ENCODE measurements at places on chromosomes 2 and 18.

DNA sequence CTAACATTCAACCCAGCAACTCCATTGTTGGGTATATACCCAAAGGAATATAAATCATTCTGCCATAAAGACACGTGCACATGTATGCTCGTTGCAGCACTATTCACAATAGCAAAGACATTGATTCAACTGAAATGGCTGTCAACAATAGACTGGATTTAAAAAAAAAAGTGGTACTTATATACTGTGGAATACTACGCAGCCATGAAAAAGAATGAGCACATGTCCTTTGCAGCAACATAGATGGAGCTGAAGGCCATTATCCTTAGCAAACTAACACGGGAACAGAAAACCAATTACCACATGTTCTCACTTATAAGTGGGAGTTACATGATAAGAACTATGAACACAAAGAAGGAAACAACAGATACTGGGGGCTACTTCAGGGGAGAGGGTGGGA is 74.0 kb upstream of the FMNL2 start:
- H3K4me1 ChIP-seq: no peaks in the 10 kb centered on the region
- H3K27ac ChIP-seq: no peak overlapping the region
- H3K4me3 ChIP-seq: no peak overlapping the region
- no peaks in the 10 kb centered on the region for H3K36me3 ChIP-seq
- no peaks in the 10 kb centered on the region for H3K27me3 ChIP-seq

- no peak overlapping the region for H3K27ac ChIP-seq
- H3K4me1 ChIP-seq: peaks cover 40% of the 10 kb centered on the region
- H3K36me3 ChIP-seq: no peaks in the 10 kb centered on the region
- no peaks in the 10 kb centered on the region for H3K27me3 ChIP-seq
- no peak overlapping the region for H3K4me3 ChIP-seq
Measured at GRCh38 chr2:120863661-120864320, 128.1 kb downstream of the GLI2 start.

- no peak overlapping the region for H3K27ac ChIP-seq
- no peaks in the 10 kb centered on the region for H3K4me1 ChIP-seq
- H3K36me3 ChIP-seq: no peaks in the 10 kb centered on the region
- H3K4me3 ChIP-seq: no peak overlapping the region
- DNase-seq: no peak
Measured at GRCh38 chr2:71346065-71346464, 14.5 kb downstream of the ZNF638 start.

GRCh38 chr2:125491663-125492062 is 1164.3 kb upstream of the GYPC start:
- H3K27ac ChIP-seq: no peak overlapping the region
- no peaks in the 10 kb centered on the region for H3K36me3 ChIP-seq
- H3K27me3 ChIP-seq: no peaks in the 10 kb centered on the region

DNA sequence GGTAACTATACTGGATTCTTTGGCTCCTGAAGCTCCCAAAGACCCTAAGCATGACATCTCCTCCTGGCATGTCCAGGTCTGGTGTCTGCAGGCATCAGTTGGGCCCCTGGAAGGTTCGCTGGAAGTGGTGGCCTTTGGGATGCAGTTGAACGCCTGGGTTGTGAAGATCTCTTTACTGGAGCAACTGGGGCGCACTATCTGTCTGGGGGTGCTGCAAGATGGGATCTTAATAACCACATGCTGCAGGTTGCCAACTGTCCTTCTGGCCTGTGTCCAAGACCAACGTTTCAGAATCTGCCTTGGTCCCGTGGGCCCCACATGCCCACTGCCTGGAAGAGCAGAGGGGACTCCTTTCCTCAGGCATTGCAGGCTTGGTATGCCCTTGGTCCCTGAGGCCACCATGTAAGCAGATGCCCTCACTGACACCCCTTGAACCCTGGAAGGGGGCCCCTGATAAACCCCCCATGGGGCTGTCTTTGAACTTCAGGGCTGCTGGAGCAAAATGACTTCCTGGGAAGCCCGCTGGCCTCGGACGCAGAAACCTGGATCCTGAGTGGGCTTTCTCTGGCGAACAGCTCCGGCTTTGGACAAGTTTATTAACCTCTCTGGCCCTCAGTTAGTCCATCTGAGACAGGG is 101.9 kb downstream of the TWIST2 start:
- H3K36me3 ChIP-seq: no peaks in the 10 kb centered on the region
- no peak overlapping the region for H3K4me3 ChIP-seq
- DNase-seq: no peak
- H3K4me1 ChIP-seq: peaks cover 5% of the 10 kb centered on the region
- H3K27ac ChIP-seq: no peak overlapping the region
- no peaks in the 10 kb centered on the region for H3K27me3 ChIP-seq

DNA sequence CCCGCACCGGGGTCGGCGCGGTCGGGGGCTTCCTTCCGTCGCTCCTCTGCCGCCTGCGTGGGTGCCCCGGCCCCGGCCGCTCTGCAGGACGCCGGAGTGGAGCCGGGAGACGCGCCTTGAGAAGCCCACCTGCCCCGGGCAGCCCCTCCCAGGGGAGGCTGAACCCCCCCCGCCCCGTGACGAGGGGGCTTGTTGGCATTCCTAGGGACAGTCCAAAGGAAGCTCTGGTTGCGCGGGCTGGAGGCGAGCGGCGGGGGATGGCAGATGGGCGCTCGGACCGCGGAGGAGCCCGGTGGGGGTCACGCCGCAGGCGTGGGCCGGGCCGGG is 133.5 kb upstream of the MGAT5 start:
- peak; percentile 49 for DNase-seq
- H3K27me3 ChIP-seq: no peaks in the 10 kb centered on the region
- H3K4me1 ChIP-seq: peaks cover 30% of the 10 kb centered on the region
- peak overlapping the region; percentile 77 for H3K27ac ChIP-seq
- no peaks in the 10 kb centered on the region for H3K36me3 ChIP-seq

Data from hepatocyte (in vitro differentiated cells).